Stimulated activated CD8-positive, alpha-beta memory T cell treated with anti-CD3 and anti-CD28 coated beads, Interleukin-2, amount 100 ng/mL, for 48 hours (primary cell): ENCODE measurements at places on chromosomes 5 and 9.

GRCh38 chr5:154653764-154654485, 101.3 kb upstream of the LARP1 start:
- DNase-seq, result no peak

DNA sequence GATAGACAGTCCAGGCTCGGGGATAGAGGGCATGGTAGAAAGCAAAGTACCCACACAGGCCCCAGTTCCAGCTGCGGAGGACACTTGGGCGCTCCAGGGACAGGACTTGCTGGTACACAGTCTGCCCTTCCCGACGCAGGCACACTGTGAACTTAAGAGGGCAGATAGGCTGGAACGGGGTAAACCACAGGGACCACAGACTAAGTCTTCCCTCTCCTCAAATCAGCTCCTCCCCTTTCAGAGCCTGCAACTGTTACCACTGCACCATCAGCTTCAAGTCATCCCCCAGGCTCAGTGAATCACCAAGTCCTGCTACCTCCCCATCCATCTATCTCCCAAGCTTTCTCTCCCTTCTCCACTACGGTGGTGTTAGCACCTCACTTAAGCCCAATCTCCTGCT, 7.3 kb downstream of the GBA2 start:
- no peak for DNase-seq

- DNase-seq, result no peak
Observed at GRCh38 chr5:156694598-156694997, 155.5 kb upstream of the PPP1R2B start.

DNA sequence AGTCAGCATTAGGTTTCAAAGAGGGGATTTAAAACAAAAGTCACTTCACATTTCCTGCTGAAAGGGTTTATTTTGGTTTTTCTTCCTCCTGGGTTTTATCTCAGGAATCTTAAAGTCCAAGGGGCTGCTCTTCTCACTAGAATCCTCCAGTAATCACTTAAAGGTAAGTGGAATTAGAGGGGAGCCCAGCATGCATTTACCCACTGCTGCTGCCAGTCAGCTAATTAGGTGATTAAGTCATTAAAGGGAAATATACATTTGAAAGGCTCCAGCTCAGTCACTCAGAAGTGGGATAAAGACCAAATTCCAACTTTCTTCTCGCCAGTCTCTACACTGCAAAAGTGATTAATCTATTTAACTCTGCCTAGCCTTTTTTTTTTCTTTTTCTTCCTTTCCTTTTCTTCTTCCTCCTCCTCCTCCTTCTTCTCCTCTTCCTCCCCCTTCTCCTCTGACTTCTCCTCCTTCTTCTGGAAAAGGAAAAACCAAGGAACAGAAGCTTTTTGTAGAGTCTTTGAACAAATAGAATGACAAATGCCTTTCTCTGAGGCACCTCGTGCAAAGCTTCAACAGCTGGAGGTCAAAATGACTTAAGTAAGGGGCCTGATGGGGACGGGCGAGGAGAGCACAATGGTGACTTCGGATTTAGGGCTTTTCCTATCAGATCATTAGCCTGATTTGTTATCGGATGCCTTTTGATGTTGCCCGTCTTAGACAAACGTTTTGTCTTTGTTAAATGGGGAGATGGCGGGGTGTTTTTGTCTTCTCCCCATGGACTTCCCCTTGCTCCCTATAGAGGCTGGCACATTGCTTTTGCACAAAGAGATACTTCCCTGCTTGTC, 617.6 kb downstream of the IRX1 start:
- DNase-seq, result no peak

- no peak for DNase-seq
Observed at GRCh38 chr5:73299665-73300336, 126.8 kb downstream of the TMEM174 start.
